ENCODE measurements at places on chromosomes 16 and 17.

DNA sequence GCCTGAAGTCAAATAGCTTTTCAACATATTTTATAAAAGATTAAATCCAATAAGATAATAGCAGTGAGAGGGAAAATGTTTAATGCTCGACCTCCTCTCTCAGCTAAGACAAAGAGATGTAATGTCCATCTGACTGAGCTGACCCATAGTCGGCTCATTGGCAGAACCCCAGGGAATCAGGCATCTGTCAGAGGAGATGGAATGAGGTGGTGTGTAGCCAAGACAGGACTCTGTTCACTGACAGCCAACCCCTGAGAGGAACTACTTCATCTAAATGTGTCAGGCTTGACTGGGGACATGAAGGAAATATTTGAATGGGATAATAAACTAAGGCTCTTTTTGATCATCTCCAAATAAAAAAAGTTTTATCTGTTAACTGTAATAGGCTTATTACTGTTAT lies 188.0 kb downstream of the CDH11 start:
- no peak for DNase-seq

DNA sequence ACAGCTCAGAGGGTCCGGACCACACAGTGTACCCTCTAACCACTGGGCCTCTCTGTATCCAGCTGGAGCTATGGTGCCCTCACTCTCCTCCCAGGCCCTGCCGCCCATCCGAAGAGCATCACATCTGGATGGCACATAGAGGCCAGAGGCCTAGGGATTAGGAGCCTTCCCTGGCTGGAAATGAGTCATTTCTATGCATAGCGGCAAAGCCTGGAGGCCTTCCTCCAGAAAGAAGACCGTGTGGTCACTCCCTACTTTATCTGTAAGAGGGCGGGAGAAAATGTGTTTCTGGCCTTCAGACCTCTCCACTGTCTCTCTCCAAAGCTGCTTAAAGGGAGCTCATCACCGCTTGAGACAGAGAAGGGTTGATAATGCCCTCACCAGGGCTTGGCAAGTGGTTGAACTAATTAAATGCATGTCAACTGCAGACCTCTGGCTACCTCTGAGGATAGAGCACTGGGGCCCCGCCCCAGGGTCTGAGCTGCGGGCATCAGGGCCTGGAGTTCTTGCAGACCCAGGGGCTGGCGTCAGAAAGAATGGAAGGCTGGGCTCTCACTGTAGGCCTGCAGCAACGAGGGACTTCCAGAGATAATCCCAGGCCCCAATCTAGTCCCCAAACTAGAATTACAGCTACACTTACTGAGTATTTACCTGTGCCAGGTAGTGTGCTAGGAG lies 122.2 kb downstream of the IRX5 start:
- no peak for DNase-seq

GRCh38 chr17:74663561-74663960 lies 40.0 kb upstream of the CD300E start:
- DNase-seq: no peak

GRCh38 chr17:62787366-62787765 lies 20.7 kb downstream of the MARCHF10 start:
- DNase-seq: no peak

DNA sequence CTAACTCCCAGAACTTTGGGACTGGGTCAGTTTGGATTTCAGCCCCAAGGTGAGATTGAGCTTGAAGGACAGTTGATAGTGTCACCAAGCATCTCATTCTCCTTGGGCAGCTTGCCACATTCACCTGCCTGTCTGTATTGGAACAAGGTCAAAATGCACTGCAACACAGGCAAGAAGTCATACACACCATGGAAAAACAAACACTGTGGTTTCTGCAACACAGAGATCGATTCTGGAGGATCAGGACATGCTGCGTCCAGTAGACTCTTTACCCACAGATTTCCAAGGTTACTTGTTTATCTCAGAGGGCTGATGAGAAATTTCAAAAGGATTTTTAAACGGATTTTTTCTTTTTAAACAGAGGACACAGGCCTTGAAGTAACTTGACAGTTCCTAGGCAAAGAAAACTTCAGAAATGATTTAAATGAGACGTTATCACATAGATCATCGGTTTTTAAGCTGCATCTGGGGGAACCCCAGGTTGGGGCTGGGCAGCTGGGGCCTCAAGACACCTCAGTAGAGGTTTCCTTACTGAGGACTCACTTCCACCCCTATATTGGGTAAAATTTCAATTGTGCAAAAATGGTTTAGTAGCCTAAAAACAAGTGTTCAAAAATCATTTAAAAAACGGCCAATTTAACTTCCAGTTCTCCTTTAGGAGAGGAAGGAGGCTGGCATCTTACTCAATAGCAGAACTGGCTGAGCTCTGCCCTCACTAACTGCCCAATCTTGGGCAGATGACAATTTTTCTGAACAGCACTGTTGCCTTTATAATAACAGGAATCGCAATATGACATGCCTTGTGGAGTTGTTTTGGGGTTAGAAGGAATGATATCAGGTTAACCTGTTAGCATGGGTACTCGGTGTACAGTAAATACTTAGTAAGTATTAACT lies 299.3 kb downstream of the XYLT1 start:
- no peak for DNase-seq

GRCh38 chr16:78897299-78897698 lies 703.2 kb downstream of the MAF start:
- DNase-seq: no peak

DNA sequence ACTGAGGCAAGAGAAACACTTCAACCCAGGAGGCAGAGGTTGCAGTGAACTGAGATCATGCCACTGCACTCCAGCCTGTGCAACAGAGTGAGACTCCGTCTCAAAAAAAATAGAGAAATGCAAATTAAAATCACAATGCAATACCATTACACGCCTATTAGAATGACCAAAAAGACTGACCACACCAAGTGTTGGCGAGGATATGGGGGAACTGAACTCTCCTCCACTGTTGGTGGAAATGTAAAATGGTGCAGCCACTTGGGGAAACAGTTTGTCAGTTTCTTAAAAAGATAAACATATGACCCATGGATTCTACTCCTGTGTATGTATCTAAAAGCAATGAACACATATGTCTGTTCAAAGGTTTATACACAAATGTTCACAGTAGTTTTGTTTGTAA lies 204.8 kb downstream of the MRTFB start:
- no peak for DNase-seq

- peak; percentile 46 for DNase-seq
These were observed 5.8 kb upstream of the ZNF23 start for GRCh38 chr16:71467810-71468209.

- DNase-seq: no peak
These were observed 96.8 kb upstream of the CORO6 start for GRCh38 chr17:29719469-29719868.

DNA sequence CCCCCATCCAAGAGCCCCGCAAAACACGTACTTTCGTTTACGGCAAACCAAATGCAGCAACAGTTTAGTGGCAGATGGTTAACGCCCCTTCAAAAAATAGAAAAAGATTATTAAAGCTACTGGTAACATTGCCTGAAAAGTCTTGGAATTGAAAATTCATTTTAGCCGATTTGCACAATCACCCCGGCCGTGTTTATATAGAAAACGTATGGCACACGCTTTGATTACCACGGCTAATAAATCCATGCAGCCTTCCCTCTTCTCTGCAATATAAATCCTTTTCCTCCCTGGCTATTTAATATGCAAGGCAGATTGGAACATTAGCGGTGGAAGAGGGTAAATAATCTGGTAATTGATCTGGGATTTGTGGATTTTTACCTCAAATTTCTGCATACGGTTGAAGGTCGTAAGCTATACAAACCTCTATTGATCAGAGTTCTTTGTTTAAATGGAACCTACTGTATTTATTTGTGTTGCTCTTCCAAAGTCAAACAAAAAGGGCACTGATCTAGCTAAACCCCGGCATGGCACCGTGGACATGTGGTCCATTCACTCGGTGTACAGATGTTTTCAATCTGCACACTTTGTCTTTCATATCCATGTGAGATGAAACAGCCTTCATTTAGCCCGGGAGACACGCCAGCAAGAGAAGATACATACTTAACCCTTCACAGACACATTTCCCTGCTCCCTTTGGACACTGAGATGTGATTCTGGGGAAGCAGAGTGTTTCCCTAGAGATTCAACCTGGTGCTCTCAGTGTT lies 238.1 kb upstream of the MAF start:
- no peak for DNase-seq

DNA sequence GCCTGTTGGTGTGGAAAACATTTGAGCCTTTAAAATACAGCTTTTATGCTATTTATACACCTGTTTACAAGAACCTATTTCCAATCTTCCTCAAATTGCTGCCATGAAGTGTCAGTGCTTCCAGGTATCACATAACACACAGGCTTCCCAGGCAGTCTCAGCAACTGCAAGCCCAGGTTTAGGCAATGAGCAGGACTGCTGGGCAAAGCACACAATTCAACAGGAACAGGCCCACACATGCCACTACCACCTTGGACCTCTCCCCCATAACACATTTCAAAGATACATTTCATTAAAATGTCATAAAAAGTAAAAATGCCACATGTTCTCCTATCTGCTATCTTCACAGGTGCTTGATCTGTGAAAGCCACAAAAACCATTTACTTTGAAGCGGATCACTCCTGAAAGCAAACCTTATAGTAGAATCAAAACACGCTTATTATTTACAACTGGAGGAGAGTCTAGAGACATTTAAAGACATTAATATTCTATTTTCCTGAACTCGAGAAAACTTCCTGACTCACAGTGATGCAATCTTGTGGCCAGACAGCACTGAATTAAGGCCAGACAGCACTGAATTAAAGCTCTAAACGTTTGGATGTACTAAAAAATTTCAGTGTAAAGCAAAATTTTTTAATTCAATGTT lies 31.5 kb downstream of the ANKFY1 start:
- DNase-seq: no peak

GRCh38 chr17:51818777-51819176 lies 339.7 kb downstream of the CA10 start:
- DNase-seq: no peak

- peak; percentile 62 for DNase-seq
These were observed 27.6 kb upstream of the PITPNA start for GRCh38 chr17:1590029-1590746.

DNA sequence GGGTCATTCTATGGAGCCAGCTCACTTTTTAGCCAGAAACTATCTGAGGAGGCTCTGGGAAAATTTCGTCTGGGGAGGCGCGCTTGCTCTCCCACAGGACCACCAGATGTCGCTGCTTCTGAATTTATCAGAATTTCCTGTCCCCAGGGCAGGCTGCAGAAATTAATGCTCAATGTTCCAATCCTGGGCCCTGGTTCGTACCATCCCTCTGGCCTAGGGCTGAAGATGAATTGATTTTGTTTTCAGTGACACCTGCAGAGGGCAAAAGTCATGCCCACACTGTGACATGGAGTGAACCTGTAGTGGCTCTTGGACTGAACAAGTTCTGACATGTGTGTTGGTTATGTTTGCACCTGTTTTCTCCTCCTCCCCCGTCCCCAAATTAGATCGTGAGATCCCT lies 482.6 kb downstream of the NPIPA7 start:
- peak; percentile 48 for DNase-seq

GRCh38 chr17:81027591-81028505 lies 7.1 kb upstream of the BAIAP2 start:
- no peak for DNase-seq

GRCh38 chr17:19453296-19453695 lies 42.3 kb downstream of the RNF112 start:
- DNase-seq: no peak

Measured in activated CD4-positive, alpha-beta memory T cell treated with anti-CD3 and anti-CD28 coated beads for 36 hours (primary cell).